ENCODE measurements at places on chromosomes 2 and 18. TPM values are rescaled to one million over a fixed set of nuclear protein-coding genes. Genes with fewer than 3 reads are reported as not detected.

Gene CRYGC
- total RNA-seq, result not detected

GRCh38 chr2:195342061-195342460 is 315.0 kb upstream of the SLC39A10 start:
- no peak for DNase-seq

GRCh38 chr2:9206991-9207640 is 504 bp downstream of the ASAP2 start:
- DNase-seq, result no peak

GRCh38 chr2:102455061-102455670 is 17.9 kb upstream of the SLC9A4 start:
- DNase-seq, result no peak

DNA sequence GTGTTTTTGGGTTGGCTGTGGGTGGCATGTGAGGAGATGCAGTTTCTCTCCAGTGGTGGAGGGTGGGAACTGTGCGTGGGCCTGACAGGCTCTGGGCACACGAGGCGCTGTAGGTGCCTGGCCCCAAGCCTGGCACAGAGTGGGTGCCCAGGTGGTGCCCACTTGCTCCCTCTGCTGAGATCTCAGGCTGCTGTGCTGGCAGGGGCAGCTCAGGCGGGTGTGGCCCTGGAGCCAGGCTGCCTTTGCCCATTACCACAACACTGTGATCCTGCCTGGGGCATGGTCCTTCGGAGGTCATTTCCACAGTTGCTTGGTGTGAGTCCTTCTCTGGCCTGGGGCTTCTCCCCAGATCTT is 20.4 kb downstream of the TSHZ1 start:
- DNase-seq, result no peak

DNA sequence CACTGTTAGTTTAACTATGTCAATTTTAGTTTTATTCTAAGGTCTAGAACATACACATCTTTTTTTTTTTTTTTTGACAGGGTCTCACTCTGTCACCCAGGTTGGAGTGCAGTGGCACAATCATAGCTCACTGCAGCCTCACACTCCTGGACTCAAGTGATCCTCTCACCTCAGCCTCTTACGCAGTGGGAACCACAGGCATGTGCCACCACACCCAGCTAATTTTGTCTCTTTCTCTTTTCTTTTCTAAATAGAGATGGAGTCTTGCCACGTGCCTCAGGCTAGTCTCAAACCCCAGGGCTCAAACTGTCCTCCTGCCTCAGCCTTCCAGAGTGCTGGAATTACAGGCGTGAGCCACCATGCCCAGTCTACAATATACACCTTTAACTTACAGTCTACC is 69.5 kb upstream of the CHRNA1 start:
- no peak for DNase-seq

Data from urinary bladder (tissue), 4 donors.